ENCODE measurements at places on chromosomes 12 and 14.
A peak's percentile ranks its signal among the peaks of the same experiment; 100 is the strongest.

GRCh38 chr12:24278832-24279231, 329.4 kb upstream of the SOX5 start:
- DNase-seq: no peak

GRCh38 chr12:39592295-39592694, 27.3 kb downstream of the ABCD2 start:
- no peak for DNase-seq

GRCh38 chr14:96062506-96062905, 23.3 kb downstream of the C14orf132 start:
- DNase-seq: no peak

DNA sequence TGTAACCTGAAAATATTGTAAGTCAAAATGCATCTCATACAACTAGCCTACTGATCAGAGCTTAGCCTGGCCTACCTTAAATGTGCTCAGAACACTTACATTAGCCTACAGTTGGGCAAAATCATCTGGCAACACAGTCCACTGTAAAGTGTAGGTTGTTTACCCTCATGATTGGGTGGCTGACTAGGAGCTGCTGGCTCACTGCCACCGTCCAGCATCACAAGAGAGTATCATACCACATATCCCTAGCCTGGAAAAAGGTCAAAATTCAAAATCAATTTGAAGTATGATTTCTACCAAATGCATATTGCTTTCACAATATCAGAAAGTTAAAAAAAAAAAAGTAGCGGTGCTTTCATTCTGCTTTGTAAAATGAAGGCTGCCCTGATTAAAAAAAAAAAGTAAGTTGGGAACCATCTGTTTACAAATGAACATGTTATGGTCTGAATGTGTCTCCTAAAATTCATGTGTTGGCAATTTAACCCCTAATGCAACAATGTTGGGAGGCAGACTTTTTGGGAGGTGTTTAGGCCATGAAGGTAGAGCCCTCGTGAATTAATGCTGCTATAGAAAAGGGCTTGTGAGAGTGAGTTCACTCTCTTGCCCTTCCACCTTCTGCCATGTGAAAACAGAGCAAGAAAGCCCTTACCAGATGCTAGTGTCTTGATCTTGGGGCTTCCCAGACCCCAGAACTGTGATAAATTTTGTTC, 211.8 kb downstream of the PPM1H start:
- no peak for DNase-seq

GRCh38 chr12:89080793-89081465, 271.4 kb downstream of the DUSP6 start:
- no peak for DNase-seq

GRCh38 chr12:68237078-68237477, 11.5 kb upstream of the IL26 start:
- no peak for DNase-seq

DNA sequence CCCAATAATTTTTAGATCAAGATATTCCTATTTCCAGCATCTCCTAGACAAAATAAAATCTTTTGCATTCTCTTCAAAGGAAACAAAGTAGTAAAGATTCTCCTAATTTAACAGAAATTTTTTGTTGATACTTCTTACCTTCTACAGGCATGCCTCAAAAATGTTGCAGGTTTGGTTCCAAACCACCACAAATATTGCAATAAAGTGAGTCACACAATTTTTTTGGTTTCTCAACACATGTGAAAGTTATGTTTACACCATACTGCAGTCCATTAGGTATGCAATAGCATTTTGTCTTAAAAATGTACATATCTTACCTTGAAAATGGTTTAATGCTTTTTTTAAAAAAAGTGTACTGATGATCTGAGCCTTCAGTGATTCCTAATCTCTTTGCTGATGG, 65.6 kb upstream of the USP15 start:
- DNase-seq: no peak

- DNase-seq: no peak
Measured at GRCh38 chr12:117365049-117365616, 3.7 kb upstream of the NOS1 start.

- no peak for DNase-seq
Measured at GRCh38 chr12:110084314-110085015, 36.1 kb upstream of the C12orf76 start.

- no peak for DNase-seq
Measured at GRCh38 chr14:36750244-36750643, 88.6 kb downstream of the PAX9 start.

- DNase-seq: no peak
Measured at GRCh38 chr14:99116741-99117295, 155.2 kb downstream of the BCL11B start.

DNA sequence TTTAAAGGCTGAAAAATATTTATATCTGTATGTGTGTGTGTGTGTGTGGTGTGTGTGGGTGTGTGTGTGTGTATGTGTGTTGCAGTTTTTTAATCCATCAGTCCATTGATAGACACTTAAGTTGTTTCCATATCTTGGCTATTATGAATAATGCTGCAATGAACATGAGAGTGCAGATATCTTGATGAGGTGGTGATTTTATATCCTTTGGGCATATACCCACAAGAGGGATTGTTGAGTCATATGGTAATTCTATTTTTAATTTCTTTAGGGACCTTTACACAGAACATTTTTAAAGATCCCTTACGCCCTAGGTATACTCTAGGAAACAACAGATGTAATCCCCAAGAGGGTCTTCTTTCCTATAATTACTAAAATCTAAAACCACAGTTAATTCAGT, 154.5 kb upstream of the CLEC14A start:
- no peak for DNase-seq

- no peak for DNase-seq
Measured at GRCh38 chr14:96130854-96131253, 73.8 kb upstream of the BDKRB2 start.

- DNase-seq: no peak
Measured at GRCh38 chr12:121439715-121440114, 39.8 kb downstream of the RNF34 start.

GRCh38 chr12:77087427-77087826, 22.1 kb upstream of the E2F7 start:
- no peak for DNase-seq

GRCh38 chr12:50302686-50303085, 19.4 kb upstream of the LIMA1 start:
- DNase-seq: no peak

GRCh38 chr12:114371733-114372132, 34.2 kb downstream of the TBX5 start:
- DNase-seq: no peak

DNA sequence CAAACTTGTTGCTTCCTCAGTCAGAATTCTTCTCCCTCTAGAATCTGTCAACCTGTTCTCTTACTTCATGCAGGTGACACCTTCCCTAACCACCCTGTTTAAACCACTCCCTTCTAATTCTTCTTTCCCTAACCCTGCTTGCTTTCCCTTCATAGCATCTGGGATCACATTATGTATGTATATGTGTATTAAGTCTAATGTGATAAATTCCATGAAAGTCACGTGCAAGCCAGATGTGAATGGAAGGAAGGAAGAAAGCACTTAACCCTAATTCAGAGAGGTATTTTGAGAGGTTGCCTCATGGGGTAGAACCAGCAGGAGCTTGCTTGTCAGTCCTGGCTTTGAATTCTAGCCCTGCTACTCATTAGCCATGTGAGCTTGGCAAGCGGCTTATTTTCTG, 340.0 kb downstream of the TRHDE start:
- DNase-seq: no peak

DNA sequence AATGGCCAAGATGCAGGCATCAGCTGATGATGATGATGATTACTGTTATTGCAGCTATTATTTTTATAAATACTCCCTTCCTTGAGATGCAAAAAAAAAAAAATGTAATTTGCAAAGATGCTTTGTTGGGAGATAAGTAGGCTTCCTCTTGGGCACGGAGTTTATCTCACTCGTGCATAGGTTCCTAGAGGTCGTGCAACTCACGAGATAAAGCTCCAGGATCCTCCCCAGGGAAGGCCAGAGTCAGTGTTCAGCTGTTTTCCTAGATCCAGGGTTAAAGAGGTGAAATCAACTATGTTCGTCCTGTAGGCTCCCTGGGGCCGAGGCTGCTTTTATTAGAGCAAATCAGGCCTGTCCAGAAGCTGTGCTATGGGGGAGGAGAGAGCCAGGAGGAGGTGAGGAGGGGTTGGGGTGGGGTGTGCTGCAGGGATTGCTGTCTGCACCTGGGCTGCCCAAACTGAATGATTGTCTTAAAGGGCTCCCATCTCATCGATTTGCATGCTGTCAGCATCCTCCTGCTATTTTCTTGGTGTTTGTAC, 270.3 kb downstream of the NRXN3 start:
- DNase-seq: no peak

DNA sequence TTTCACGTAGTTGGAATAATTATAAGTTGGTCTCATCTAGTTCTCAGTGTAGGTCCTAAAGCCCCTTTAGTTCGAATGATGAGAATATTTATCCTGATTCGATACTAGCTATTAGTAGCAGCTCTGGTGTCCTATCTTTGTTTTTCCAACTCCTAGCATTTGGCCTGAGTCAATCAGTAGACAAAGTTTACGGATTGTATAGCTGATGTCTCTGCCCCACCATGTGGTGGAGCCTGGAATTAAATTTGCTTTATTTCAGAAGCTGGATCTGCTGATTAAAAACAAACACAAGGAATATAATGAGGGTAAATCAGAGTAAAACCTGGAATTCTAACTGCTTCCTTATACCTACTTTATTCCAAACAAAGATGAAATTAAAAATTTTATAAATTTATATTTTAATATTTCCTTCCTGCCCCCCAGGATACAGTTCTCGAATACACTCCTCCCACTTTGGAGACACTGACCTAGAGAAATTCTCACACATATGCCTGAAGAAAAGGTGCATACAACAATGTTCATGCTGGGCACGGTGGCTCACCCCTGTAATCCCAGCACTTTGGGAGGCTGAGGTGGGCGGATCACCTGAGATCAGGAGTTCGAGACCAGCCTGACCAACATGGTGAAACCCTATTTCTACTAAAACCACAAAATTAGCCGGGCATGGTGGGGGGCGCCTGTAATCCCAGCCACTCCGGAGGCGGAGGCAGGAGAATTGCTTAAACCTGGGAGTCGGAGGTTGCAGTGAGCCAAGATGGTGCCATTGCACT, 7.6 kb upstream of the BRMS1L start:
- DNase-seq: peak; percentile 15

GRCh38 chr12:106152334-106152733, 13.6 kb upstream of the NUAK1 start:
- no peak for DNase-seq

DNA sequence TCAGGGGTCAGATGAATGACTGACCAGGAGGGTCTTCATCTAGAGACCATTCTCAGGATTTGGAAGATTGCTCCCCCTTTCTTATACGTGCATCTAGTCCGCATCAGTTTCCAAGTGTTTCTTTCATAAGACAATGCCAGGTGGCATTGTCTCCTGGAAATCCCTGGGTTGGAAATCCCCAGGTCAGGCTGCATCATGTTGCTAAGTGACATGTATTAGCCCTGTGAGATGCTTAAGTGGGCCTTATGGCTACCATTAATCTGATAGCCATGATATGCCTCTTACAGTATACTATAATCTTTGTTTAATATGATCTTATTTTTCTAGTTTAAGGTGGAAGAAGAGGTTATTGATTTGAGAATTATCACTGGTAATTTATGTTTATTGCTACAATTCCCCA, 92.8 kb downstream of the DIO3 start:
- DNase-seq: no peak

GRCh38 chr12:21638054-21638891, 19.4 kb downstream of the LDHB start:
- no peak for DNase-seq

- peak; percentile 7 for DNase-seq
Measured at GRCh38 chr14:106129274-106129673, 602.9 kb downstream of the TMEM121 start.

- DNase-seq: peak; percentile 49
Measured at GRCh38 chr12:68001486-68002466, 12.5 kb downstream of the IFNG-AS1 start.

- DNase-seq: no peak
Measured at GRCh38 chr12:716506-716905, 35.9 kb upstream of the WNK1 start.

DNA sequence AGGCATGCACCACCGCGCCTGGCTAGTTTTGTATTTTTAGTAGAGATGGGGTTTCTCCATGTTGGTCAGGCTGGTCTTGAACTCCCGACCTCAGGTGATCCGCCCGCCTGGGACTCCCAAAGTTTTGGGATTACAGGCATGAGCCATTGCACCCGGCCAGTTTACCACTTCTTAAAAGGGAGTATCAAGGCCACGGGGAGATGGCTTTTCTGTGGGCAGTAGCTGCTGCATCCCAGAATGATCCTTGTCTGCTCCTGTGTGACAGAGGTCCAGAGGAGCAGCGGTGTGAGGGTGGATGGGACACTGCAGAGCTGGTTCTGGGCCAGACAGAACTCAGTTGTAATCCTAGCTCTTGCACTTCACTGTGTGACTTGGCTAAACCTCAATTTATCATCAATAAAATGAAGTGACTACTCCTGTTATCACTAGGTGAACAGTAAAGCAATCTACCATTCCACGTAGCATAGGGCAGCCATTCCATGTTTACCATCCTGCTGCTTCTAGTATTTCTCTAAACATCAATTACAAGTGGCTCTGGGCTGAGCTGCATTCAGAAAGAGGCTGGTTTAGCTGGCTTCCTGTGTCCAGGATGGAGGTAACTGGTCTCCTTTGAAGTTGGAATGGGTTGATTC, 3.0 kb upstream of the NPFF start:
- no peak for DNase-seq

DNA sequence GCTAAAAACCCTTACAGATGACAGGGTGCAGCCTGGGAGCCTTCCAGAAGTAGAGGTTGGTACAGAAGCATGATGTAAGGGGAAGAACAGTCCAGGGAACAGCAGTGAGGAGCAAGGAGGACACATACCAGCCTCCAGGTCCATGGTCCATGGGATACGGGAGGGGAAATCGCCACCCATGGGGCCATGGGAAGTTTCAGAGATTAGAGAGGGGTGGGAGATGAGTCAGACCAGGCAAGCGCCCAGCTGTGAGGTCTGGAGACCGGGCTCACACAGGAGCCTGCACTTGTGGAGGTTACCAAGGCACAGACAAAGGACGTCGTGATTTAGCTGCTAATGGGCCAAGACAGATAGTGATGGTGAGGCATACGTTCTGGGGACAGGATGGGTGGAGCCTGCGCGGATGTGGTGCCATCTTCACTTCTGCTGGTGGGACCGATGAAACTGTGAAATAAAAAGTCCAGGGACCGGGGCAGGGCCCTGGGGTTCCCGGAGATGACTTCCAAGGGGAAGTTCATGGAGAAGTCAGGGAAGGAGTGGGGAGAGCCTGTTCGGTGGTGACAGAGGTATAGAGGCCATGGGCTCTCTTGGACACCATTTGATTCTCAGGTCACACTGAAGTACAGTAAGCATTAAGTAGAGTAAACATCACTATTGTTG, 17.7 kb upstream of the LRP1-AS start:
- DNase-seq: no peak

- no peak for DNase-seq
Measured at GRCh38 chr12:126554625-126555024, 1489.4 kb downstream of the AACS start.

All from GM12865 (cell line).